ENCODE measurements at places on chromosomes 2 and 18.

DNA sequence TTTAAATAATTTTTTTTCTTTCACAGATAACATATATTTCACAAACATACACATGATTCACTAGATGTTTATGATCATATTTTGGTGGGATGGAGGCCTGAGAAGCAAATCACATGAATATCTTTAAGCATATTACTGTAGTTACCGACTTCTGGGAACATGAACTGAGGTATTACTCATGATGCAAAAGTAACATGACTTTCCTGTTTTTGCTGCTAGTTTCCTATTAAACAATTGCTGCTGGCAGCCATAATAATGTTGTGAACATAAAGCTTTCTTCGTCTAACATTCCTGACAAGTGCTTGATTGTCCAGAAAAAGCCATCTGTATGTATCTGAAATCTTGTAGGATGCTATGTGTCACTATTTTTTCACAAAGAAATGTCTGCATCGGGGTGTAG is 145.4 kb downstream of the MTX2 start:
- no peak for DNase-seq

- DNase-seq: no peak
These were observed 3.3 kb downstream of the KLHL29 start for GRCh38 chr2:23388294-23388693.

DNA sequence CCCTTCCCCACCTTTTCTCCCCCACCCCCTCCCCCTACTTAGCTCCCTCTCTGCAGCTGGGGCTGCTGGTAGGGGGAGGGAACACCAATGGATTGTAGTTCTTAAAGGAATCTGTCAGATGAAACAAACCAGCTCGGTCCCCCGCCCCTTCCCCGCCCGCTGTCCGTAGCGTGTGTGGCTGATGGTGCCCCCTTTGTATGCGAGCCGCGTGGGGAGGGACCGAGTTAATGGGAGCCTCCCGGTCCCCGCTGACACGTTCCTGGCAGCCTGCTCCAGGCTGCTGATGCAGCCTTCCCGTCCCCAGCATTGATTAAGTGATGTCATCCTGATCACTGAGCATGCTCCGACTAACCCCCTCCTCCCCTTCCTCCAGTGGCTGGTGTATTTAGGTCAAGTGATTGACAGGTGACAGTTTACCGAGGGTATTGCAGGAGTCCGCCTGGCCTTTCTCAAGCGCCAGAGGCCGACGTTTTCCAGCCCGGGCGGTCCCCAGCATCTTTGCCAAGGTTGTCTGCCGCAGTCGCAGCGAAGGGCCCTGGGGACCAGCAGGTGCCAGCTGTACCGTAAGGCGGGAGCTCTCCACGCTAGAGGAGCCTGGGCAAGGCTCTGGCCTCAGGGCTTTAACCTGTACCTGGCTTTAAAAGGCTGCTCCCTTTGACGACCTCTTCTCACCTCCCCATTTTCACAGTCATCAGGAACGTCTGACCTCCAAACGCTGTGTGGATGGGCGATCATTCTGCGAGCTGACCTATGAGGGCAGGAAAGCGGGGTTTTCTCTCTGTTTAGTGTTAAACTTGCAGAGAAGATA is 1.8 kb downstream of the KIF5C start:
- no peak for DNase-seq

DNA sequence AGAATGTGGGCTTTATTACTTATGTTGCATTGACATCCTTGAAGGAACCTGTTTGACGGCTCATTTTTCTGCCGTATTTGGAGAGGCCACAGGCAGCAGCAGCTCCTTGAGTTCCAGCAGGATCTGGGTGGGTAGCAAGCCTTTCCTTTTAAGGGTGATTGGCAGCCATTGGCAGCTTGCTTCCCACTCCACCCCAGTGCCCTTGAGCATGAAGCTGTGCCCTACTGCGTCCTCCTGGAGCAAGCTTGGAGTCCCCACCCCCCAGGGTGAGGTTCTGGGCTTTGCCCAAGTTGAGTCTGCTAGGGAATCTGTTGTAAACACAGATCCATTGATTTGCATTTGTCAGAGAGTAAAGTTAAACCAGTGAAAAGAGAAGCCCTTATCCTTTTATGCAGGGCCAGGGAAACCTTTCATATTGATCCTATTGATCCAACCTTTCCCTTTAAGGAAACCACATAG is 9.2 kb downstream of the ONECUT2 start:
- no peak for DNase-seq

- DNase-seq: no peak
These were observed 316.1 kb upstream of the MYT1L start for GRCh38 chr2:2647141-2647541.

DNA sequence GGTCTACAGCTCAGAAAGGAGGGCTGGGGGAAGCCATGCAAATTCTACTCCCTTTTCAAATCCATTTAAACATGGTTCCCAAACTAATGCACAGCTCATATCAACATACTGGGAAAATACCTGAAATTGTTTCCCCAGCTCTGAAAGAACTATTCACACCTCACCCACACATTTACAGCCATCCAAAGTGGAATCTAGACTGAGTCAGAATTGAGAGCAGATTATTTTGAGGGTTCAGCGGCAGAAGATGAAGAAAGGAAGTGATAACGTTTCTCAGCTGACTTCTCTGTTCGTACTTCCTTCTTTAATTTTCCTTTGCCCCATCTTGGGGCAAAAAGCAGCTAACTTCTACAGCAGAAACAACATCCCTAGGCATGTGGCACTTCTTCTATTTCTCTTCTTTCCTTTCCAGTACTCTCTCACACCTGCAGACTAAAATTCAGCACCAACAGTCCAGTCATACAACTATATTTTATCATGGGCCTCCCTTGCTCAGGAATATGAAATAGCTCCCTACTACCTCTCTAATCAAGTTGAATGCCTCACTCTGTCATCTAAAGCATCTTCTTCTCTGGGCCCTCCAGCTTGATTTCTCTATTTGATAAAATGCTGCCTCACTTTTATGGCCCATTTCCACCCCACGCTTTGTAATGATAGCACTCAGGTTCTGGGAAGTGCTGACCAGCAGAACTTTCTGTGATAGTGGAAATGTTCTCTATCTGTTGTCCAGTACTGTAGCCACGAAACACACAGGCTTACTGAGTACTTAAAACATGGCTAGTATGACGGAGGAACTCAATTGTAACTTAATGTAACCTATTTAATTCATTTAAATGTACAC is 35.9 kb downstream of the ARHGAP25 start:
- no peak for DNase-seq

DNA sequence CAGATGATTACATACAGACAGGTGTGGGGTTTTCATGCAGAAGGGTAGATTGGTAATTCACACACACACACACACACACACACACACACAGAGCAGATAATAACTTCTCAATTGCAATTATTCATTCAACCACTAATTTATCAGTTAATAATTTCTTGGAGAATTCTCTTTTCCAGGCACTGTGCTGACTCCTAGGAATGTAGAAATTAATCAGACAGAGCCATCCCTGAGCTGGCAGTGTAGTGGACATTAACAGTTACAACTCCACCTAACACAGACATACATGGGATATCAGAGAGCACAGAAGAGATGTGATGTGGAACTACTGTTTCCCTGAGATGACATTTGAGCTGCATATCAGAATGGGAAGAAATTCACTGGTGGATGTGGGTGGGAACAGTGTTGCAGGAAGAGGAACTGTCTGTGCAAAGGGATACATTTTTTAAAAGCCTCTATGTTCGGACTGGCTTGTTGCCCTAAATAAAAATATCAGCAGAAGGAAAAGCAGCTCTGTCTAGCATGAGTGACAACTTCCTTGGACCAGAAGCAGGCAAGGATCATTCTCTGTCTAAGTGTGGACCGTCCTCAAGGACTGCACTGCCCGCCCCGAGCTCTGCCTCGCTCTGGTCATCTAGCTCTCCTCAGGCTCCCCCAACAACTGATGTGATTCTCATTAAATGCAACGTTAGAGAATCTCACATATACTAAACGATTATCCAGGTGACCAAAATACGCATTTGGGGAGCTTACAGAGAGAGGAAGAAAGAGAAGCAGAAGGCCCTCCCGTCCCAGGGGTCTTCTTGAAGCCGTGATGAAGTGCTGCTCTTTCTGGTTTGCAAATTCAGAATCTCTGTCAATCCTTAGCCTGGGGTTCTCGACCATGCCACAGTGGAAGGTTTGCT is 173.4 kb upstream of the TRIB2 start:
- DNase-seq: no peak

- no peak for DNase-seq
These were observed 80.8 kb downstream of the ANKRD44 start for GRCh38 chr2:197229509-197230443.

GRCh38 chr2:241745276-241745675 is 10.8 kb downstream of the D2HGDH start:
- no peak for DNase-seq

DNA sequence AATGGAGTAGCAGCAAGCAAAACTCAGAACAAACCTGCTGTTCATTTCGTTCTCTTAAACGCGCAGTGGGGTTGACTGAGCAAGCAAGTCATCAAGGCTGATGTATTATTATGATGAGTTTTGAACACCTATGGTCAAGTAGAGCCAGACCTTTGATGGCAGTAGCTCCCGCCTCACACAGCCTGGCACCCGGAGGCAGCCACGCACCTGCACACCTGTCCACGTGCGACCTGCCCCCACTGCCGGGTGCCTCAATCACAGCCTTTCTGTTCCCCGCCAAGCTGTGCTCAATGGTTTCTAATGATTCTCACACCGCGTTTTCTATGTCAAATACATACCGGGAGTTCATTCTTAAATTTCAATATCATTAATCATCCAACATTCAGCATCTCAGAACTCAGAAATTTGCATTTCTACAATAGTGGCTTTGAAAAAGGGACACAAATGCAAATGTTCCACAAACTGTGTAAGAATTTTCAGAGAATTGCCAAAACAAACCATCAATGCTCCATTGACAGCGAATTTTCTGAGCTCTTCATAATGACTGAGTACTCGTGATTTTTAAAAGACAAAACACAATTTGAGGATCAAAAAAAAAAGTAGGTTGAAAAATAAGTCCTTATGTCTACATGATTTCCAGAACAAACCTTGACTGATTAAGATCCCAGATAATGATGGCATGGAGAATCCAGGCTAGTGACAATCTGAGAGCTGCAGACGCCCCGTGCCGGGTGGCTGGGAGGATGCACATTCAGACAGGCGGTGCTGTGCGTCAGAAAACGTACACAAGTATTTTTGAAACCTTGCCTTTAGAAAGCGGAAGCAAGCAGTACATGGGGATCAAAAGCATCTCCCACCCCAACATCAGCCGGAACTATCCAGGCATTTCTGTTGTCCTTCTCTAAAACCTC is 56.6 kb downstream of the HDAC4 start:
- no peak for DNase-seq

- no peak for DNase-seq
These were observed 352.9 kb upstream of the VWC2L start for GRCh38 chr2:214057986-214058385.

DNA sequence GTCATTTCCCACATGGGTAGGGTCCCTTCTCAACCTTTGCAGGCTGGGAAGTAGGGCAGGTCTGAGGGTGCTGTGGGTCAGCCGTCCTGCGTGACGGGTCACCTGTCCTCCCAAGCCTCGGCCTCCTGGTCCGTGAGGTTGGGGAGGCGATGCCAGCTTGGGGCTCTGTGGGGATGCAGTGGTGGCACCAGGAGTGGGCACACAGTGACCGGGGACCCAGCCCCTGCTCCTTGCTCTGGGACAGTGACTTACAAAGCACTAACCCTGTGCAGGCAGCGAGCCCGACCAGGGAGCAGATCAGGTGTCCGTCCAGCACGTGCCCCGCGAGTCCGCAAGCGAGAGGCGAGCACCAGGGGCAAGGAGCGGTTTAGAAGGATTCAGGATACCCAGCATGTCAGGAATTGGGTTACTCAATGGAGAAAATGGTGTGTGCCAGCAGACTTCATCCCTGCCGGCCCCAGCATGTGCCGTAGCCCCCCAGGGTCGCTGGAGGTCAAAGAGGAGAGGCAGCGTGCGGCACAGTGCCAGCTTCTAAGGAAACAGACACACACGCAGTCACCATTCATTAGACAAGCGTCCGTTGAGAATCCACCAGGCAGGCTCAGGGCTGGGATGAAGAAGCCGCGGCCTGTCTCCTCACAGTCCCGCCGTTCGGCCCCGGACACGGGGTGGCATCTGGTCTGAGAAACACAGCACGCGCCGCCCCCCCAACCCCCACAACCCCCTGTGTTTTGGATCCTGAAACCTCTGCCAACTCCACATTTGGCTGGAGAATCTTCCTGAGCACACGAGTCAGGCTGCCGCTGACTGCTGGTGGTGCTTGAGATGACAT is 11.7 kb downstream of the COLEC11 start:
- DNase-seq: no peak

GRCh38 chr18:28176698-28176947 is 307 bp downstream of the CDH2 start:
- DNase-seq: no peak

- DNase-seq: no peak
These were observed 502.6 kb upstream of the RAB12 start for GRCh38 chr18:8106603-8107002.

GRCh38 chr18:58175786-58176176 is 131.8 kb downstream of the NEDD4L start:
- no peak for DNase-seq

DNA sequence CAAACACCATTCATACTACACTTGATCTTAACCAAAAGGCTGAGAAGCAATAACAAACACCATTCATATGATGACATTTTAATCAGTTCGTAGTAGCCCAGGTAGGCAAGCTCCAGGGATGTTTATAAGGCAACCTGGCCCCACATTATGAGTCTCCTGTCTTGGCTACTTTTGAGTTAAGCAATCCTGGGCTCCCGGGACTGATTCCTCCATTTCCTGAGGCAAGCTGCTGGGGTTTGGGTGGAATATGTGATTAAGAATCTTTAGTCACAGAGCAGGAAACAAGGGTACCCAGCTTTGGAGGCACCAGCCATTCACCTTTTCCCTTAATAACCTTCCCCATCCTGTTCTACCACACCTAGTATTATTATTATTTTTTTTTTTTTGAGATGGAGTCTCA is 24.5 kb upstream of the SPRED2 start:
- no peak for DNase-seq

DNA sequence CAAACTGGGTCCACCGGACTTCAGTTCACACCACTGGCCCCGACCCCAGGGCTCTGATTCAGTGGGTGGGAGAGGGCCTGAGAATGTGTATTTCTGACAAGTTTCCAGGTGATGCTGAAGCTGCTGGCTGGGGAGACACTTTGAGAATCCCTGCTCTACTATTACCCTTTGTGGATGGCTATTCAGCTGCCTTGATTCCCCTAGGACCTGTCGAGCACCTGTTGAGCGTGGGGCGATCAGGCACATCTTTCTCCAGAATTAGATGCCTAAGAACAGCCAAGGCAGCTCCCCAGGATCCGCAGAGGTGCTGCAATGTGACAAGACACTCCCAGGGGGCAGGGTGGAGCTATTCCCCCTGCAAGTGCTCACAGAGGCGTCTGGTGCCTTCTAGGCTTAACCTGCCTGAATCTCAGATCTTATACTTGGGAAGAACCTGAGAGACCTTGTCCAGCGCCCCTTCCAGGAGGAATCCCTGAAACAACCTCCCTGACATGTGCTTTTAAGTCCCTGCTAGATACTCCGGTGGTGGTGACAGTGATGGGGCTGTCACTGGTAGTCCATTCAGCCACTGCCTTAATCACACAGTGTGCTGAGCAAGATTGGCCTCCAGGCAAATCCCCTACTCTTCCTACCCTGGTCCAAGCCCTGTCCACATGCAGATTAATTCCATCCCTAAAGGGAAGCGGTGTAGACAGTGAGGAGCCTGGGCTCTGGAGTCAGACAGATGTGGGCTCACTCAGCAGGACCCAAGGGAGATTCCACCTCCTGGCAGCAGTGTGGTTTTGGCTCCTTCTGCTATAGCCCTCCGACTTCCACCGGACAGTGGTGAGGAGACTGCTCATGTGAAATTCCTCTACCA is 43.4 kb upstream of the OTOF start:
- DNase-seq: no peak

- no peak for DNase-seq
These were observed 133.4 kb upstream of the REG3A start for GRCh38 chr2:79292958-79293315.
